Gastroesophageal sphincter (tissue), 4 donors: ENCODE measurements at places on chromosomes 6 and 20.

DNA sequence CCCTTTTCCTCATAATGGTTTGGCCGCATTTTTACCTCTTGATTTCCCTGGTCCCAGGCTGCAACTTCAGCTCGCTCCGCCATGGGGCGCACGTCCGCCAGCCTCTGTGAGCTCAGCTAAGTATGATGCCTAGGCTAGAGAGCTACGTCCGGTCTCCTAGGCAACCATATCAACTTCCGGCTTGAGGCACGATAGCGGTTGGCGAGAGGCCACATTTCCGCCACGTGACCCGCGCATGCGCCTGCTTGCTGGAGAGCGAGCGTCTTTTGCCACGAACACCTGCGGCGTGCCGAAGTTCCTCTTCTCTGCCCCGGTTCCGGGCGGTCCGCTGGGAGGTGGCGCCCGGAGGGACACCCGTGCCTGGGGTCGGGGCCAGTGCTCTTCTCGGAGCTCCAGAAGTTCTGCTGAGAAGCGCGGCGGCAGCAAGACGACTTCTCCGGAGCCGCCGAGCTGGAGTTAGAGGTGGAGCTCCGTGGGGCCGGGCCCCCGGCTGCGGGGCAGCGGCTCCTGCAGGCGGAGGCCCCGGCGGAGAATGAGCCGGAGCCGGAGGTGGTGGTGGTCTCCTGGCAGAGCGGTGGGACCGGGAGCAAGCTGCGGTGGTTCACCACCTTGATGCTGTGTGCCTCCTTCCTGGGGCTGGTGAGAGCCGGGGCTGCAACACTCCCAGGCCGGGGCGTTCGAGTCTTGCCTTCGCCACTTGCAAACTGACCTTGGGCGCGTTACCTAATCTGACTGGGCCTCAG, 172.0 kb downstream of the SLC16A10 start:
- peak; percentile 99 for ATAC-seq

DNA sequence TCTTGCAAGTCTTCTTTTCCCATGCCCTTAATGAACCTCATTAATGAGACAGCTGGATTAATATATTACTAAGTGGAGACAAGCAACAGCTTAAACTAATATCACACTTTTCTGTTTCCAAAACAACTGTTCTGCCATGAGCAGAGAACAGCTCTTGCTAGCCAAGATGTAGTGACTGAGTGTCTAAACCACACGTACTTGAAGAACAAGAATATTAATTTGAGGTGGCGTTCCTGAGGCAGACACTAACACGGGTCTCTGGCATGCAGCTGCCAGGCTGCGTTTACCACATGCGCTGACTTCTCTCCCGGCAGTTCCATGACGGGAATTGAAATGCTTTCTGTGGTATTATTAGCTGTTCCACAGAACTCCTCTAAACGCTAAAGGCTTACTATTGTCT, 80.6 kb downstream of the FNDC1 start:
- peak; percentile 47 for ATAC-seq

GRCh38 chr20:23223908-23224580, 126.5 kb upstream of the NXT1 start:
- no peak for ATAC-seq

- no peak for ATAC-seq
These were observed 155.3 kb downstream of the EYA4 start for GRCh38 chr6:133396233-133396983.

DNA sequence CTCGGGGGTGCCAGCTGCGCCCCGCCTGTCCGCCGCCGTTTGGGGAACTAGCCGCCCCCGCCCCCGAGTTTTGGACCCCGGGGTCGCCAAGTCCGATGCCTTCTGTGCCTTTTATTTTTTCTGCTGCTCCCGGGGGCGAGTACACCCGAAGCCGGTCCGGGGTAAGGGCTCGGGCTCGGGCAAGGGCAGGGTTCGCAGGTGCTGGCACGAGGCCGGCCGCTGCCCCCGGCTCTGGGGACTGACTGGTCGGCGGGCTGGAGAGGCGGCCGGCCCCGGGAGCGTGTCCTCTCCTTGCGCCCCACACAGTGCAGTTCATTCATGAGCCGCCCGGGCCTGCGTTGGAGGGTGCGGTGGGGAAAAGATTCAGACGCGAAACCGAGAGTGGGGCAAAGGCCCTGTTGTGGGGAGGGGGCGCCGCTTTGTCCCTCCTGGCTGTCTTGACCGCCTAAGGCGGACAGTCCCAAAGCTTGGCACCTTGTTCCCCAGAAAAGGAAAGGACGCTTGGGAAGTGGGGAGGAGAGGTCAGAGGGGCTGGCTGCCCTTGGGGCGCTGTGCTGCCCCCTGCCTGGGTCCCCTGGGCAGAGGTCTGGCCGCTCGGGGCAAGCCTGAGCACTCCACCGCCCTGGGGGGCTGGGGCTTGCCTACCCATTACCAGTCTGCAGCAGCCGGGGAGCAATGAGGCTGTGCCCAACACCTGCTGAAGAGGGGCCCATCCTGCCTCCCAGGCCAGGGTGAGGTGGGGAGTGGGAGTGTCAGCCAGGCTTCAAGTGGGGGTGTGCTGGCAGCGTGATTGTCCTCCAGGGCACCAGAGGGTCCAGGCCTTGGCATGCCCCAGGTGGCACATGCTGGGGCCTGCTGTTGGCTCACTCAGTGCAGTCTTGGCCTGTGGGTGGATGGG, 915 bp downstream of the TMEM63B start:
- peak; percentile 19 for ATAC-seq

GRCh38 chr6:110180228-110181008, at the start of gene CDC40:
Gene CDC40, plus strand, starts transcription at chr6:110180427. Its CDS starts 18 bp downstream, at chr6:110180445.
- ATAC-seq: peak; percentile 64

GRCh38 chr20:16423311-16424212, 149.7 kb downstream of the KIF16B start:
- ATAC-seq: no peak

- ATAC-seq: peak; percentile 46
These were observed 256.2 kb downstream of the CLIC5 start for GRCh38 chr6:45759472-45759810.

GRCh38 chr6:168384045-168385036, 56.6 kb upstream of the SMOC2 start:
- no peak for ATAC-seq

- no peak for ATAC-seq
These were observed 131.5 kb downstream of the MACROD2 start for GRCh38 chr20:14126856-14127255.

GRCh38 chr6:137744877-137745276, 122.2 kb upstream of the TNFAIP3 start:
- no peak for ATAC-seq

- ATAC-seq: no peak
These were observed 52.4 kb upstream of the NXT1 start for GRCh38 chr20:23298155-23298554.

GRCh38 chr6:40671001-40671693, 84.0 kb upstream of the LRFN2 start:
- no peak for ATAC-seq
